Stimulated activated CD4-positive, alpha-beta T cell treated with anti-CD3 and anti-CD28 coated beads, Interleukin-4, amount 100 ng/mL, for 4 hours (primary cell): ENCODE measurements at places on chromosomes 16 and 17.

DNA sequence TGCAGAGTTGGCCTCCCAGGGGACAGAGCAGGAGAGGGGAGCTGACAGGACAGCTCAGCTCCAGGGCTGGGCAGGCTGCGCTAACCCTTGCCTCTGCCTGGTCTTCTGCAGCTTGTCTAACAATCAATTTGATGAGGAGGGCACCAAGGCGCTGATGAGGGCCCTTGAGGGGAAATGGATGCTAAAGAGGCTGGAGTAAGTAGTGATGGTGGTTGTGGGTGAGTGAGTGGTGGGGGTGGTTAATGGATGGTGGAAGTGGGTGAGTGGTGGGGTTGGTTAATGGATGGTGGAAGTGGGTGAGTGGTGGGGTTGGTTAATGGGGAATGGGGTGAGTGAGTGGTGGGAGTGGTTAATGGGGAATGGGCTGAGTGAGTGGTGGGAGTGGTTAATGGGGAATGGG, 22.0 kb upstream of the CPNE2 start:
- DNase-seq = no peak

DNA sequence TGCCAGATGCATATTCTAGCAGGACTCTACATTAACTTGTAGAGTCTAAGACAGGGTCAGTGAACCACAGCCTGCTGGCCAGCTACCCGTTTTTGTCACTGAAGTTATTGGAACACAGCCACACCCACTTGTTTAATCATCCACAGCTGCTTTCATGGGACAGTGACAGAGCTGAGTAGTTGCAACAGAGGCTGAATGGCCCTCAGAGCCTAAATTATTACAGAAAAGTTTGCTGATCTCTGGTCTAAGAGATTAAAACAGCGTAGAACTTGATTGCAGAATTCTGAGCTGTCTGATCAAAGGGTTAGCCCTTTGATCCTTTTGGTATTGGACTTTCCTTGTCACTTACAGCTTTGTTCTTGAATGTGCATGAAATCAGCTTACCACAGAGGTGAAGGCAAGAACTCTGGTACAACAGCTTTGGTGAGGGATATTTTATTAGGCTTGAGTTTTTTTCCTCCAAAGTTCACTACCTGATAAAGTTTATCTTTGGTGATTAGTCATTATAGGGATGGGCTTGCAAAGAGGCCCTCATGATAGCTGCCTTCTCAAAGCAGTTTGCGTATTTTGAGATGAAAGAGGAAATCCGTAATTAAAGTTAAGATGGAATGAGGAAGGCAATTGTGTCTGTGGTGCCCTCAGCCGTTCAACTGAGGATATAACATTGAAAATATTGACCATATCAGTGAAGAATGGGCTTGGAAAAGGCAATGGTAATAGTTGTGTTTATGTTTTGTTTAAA, 23.6 kb downstream of the ALDH3A2 start:
- DNase-seq = no peak

- no peak for DNase-seq
Observed at GRCh38 chr16:27974896-27975540, 88.5 kb downstream of the GSG1L start.

GRCh38 chr16:79601092-79601930, 774 bp upstream of the MAF start:
- no peak for DNase-seq

GRCh38 chr17:37084372-37084771, 135.6 kb downstream of the AATF start:
- no peak for DNase-seq
